ENCODE measurements at places on chromosomes 16 and 17.

GRCh38 chr17:39787041-39787440 lies 49.3 kb downstream of the GRB7 start:
- no peak for DNase-seq

- peak; percentile 77 for DNase-seq
These were observed 1.9 kb downstream of the MED11 start for GRCh38 chr17:4733073-4733531.

- DNase-seq = no peak
These were observed 608.1 kb downstream of the TOX3 start for GRCh38 chr16:51938861-51939260.

GRCh38 chr16:47538472-47538871 lies 77.3 kb downstream of the PHKB start:
- DNase-seq = no peak

GRCh38 chr16:15517743-15518377 lies 83.5 kb downstream of the BMERB1 start:
- DNase-seq = no peak

- no peak for DNase-seq
These were observed 147.5 kb upstream of the GSE1 start for GRCh38 chr16:85465328-85466303.

DNA sequence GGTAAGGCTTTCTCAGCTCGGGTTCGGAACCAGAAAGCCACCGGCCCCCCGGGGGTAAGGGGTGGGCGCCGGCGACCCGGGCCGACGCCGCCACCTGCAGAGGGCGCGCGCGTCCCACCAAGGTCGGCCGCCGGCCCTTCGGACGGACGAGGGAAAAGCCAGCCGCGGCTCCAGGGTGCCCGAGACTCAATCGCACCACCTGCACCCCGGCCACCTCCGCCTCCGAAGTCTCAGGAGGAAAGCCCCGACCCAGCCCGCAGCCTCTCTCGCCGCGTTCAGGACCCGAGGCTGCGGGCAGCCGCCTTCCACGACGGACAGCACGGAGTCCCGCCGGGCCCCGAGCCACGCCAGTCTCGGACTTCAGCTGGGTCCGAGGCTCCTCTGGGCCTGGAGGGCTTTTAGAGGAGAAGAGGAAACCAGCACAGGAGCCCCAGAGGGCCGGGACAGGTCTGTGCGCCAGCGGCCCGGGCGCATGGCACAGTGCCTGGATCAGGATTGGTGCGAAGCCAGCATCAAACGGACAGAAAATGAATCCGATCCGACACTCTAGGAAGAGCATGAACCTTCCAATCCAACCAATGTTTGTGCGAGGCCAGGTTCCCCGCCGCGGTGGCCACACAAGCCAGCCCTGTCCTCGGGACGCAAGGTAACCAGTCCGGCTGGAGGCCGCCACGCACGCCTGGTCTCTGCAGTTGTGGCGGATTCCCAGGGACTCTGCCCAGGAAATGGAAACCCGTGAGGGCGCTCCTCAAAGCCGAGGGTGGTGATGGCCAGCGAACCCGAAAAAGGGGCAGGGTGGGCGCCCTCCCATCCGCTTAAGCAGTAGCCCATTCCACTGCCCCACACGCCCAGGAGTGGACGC lies 6.7 kb downstream of the CBX8 start:
- DNase-seq = peak; percentile 79

DNA sequence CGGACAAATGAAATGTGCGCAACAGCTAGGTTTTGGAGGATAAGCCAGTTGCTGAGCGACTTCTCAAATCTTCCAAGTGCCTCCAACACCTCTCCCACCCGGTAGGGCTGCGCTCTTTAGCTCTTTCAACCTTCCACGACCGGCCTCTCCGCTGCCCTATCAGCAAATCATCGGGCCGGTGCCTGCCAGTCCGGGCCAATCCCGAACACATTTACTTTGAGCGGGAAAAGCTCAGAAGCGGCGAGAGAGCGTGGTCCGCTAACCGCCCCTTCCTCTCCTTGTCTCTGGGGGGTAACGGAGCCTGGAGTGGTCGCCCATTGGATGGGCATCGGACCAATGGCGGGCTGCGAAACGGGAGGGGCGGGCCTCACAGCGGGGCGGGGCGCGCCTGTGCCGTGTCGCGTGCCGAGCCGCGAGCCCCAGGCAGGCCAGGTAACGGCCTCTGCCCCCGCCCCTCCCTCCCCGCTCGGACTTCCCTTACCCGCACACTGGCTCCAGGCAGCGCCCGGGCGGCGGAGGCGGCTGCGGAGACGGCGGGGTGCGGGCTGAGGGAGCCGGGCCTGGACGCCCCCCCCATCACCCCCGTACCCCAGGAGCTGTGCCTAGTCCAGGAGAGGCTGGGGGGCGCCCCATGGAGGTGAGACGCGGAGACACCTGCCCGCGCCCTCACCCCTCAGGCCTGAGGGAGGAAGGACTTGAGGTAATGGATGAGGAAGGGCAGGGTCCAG lies at the start of gene MEIOC:
TSS of gene MEIOC (plus strand) at position 486 of the 728 bp plus-strand sequence. CDS start at position 632, 146 bp downstream.
- peak; percentile 74 for DNase-seq

- DNase-seq = peak; percentile 96
These were observed at the start of gene SARM1 for GRCh38 chr17:28371245-28372202. Gene SARM1, plus strand, starts transcription at chr17:28371694. Its CDS starts 339 bp downstream, at chr17:28372033.

GRCh38 chr17:55577687-55578086 lies 66.4 kb upstream of the SMIM36 start:
- peak; percentile 68 for DNase-seq

GRCh38 chr17:320809-321385 lies 31.7 kb downstream of the RPH3AL start:
- DNase-seq = no peak

GRCh38 chr17:39754958-39755553 lies 17.3 kb downstream of the GRB7 start:
- DNase-seq = no peak

GRCh38 chr17:16423226-16423872 lies 8.0 kb downstream of the TRPV2 start:
- DNase-seq = no peak

DNA sequence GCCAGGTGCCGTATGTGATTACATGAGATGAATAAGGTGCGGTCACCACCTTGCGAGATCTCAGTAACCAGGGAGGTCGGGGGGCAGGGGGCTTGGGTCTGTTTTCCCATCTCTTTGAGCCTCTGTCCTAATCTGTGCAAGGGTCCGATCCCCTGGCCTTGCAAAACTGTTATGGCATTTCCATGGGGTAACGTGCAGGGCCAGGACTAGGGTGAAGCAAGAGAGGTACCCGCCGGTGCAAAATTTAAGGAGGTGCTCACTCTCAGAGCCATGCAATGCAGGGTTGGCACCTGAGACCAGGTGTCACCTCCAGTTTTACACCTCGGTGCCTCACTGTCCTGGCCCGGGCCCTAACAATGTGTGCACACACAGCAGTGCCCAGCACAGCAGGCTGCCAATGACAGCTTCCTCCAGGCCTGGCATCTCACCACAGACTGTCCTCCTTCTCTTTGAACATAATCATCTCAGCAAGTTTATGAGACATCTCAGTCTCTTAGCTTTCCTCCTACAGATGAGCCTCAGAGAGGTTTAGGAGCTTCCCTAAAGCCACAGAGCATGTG lies 43.6 kb downstream of the C16orf95 start:
- DNase-seq = no peak

GRCh38 chr16:75005697-75006096 lies 6.9 kb downstream of the ZNRF1 start:
- no peak for DNase-seq

DNA sequence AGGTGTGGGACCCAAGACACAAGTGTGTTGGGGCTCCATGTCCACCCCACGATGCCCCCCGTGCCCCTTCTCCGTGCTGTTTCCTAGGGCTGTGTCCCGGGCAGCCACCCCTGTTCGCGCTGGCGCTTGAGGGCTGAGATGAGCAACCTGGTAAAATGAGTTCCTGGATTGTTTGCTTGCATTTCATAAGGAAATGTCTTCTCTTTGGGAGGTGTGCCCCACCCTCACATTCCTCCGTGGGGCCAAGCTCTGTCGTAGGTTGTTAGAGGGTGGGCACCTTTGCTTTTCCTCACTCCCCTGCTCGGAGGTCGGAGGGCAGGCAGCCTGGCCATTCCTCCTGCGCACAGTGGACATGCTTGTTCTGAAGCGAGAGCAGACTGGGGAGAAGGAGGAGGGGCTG lies 171.3 kb upstream of the CHMP6 start:
- no peak for DNase-seq

GRCh38 chr17:2695243-2695960 lies 16.2 kb downstream of the CLUH start:
- no peak for DNase-seq

DNA sequence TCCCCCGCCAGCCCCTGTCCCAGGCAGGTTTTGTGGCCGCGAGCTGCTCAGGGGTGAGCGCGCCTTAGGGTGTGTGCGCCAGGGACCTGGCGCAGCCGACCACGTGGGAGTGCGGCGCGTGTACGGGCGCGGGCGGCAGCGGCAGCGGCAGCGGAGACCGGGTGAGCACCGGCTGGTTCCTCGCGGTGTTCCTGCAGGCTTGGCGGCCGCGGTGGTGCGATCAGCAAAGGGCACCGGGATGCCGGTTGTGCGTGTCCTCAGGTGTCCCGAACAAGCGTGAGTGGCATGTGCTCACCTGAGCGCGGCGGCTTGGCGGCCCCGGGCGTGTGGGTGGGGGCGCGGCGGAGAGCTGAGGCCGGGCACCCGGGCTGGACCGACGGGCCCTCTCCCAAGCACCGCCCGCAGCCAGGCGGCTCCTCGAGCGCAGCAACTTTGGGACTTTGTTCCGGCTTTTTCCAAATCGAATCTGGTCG lies 381 bp upstream of the HSD11B2 start:
- peak; percentile 77 for DNase-seq

GRCh38 chr16:46972429-46973206 lies 856 bp downstream of the DNAJA2 start:
- DNase-seq = peak; percentile 88

DNA sequence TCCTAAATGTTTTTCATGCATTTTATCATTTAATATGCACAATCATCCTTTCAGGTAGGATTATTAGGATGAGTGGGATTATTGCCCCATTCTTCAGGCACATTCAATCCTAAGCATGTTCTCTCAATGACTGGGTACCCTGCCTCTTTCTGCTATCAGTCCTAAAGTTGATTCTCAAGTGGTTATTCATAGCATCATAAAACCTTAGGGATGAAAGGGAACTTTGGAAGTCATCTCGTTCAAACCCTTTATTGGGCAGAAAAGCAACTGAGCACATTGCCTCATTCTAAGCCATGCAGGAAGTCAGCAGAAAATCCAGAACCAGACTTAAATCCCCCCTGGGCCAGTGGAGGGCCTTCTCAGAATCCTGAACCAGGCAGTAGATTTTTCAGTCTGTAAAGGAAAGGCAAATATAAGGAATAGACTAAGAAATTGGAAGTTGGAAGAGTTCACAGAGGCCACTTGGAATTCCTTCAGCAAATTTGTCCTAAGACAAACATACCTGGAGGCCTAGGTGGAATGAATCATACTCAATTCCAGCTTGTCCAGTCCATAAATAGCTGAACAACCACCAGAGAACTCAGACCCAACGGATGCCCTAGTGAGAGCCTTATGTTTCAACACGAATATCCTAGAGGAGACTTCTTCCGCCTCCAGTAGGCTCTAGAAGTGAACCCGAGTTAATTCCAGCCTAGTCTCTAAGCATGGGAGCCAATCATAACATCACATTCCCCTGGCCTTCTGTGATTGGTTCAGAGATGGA lies 62.7 kb downstream of the IRX6 start:
- no peak for DNase-seq

GRCh38 chr16:88700636-88701482 lies 5.3 kb downstream of the RNF166 start:
- DNase-seq = peak; percentile 98

DNA sequence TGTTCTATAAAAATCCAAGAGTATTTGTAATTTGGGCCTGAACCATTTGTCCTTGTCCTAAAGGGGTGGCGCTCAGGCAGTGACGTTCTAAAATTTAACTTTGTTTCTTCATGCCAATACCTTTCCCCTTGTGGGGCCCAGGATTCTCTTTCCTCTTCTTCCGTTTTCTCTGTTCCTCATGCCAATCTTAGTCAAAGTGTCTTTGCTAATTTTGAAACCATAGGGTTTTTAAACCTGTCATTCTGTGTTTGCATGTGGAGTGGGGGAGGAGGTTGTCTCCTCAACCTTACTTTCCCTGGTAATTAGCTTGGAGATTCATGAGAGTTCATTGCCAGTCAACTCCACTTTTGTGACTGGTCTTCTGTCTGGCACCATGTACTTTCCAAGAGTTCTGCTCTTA lies 337.1 kb downstream of the MAF start:
- DNase-seq = no peak

DNA sequence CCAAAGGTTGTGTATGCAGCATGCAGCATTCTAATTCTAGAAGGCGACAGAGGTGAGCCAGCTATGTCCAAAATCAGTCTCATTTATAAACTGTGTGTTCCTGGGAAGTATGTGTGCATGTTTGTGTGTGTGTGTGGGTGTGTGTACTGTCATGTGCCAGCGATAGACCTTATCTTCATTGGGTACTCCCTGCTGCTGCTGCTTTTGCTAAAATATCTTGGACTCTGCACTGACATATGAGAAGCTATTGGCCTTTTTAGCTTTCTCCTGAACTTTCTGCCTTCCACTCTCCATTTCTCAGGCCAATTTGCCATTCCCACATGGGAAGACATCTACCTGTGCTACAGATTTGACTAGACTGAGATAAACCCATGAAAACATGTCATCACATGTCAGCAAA lies 2.0 kb upstream of the LPO start:
- DNase-seq = no peak

DNA sequence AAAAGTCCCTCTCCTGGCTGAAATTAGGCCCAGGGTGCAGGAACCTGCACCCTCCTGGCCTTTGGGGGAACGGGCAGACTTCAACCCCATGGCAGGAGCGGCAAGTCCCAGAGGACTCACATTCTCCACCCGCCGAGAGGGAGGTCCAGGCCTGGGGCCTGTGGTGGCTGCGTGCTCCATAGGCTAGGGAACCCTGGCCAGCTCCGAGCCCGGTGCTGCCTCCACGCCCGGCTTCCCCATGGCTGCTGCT lies 130 bp downstream of the CCDC78 start:
- DNase-seq = no peak

Data from activated CD4-positive, alpha-beta T cell treated with anti-CD3 and anti-CD28 coated beads, Interleukin-2, amount 10 ng/mL, durations not matched to agents 24 days and 14 days (primary cell).